Left hindlimb (tissue), 1 donor: ENCODE measurements at places on chromosomes 7 and 10.

DNA sequence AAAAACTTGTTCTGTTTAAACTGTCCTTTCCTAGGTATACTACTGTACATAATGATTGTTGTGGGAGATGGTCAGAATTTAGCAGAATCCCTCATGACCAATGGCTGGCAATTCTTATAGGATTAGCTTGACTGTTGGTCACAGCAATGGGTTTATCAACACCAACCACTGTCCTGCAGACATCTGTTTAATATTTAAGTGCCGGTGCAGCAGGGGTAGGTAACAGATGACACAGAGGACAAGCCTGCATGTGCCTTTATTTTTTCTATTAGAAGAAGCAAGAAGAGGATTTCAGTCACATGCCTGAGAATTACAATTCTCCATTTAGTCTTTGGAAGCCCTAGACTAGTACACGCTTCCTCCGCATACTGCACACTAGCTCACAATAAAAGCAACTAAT, 48.4 kb downstream of the CCDC6 start:
- DNase-seq: no peak

DNA sequence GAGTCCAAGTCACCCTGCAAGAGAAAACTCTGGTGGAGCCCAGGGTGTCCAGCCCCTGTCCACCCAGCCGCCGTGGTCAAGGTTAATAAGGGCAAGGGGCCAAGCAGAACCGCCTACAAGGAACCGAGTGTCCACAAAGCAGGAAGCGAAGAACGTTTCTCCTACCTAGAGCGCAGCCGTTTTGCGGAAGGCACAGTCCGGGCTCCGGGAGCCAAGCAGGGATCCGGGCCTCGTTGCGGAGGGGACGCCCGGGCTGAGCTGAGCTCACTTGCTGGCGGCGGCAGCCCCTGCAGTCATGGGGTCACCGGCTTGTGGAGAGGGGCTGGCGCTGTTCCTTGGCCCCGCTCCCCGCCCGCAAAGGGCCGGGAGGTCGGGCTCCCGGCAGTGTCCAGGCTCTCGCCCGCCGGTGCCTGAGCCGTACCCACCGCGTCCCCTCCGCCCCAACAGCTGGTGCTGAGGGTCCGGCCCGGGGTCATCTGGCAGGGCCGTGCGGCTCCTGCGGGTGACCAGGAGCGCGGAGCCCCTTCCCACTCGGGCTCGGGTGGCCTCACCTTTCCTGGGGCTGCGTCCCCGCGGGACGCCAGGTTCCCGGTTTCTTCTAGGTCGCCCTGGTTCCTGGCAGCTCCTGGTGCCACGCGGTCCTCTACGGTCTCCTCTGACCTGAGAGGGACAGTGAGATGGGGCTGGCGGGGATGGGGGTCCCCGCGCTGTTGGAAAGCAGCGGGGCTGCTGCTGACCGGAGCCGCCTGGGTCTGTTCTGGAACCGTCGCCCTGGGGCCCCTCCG, 14.0 kb upstream of the ZNF273 start:
- DNase-seq: no peak

- no peak for DNase-seq
Measured at GRCh38 chr7:6212008-6212407, 60.4 kb downstream of the CYTH3 start.

DNA sequence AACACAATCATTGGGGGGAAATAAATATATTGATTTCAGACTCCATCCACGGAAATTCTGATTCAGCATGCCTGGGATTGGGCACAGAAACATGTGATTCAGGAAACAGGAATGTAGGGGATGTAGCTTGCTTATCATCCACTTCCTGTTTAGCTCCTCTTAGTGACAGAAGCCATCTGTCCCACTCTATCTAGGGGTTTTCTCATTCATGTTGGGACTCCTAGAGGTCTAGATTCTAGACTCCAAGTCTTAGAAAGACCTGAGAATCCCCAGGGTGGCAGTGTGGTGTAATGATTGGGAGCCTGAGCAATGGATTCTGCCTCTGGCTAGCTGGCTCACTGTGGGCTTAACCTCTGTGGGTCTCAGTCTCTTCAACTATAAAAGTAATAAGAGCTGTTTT, 67.9 kb downstream of the CDK1 start:
- DNase-seq: no peak

GRCh38 chr10:6654571-6654970, 74.5 kb upstream of the PRKCQ start:
- no peak for DNase-seq

- no peak for DNase-seq
Measured at GRCh38 chr10:110576220-110576619, 8.7 kb downstream of the SMC3 start.

- DNase-seq: no peak
Measured at GRCh38 chr7:19121977-19122588, 4.6 kb upstream of the TWIST1 start.

DNA sequence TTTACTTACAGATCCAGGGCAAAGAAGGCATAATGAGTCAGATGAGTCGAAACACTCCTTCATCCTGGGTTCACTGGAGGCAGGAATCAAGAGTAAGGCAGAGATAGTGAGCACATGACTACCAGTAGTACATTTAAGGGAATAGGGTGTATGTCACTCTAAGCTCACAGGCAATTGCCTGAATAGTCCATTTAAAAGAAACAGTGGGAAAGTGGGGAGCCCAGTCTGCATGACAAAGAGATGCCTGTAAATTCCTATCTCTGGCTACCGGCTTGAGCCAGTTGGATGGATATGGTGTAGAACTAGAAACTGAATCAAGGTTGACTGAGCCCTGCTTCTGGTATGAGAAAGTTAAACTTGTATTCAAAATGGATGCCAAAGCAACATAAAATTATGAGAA, 861.5 kb upstream of the ZWINT start:
- no peak for DNase-seq

DNA sequence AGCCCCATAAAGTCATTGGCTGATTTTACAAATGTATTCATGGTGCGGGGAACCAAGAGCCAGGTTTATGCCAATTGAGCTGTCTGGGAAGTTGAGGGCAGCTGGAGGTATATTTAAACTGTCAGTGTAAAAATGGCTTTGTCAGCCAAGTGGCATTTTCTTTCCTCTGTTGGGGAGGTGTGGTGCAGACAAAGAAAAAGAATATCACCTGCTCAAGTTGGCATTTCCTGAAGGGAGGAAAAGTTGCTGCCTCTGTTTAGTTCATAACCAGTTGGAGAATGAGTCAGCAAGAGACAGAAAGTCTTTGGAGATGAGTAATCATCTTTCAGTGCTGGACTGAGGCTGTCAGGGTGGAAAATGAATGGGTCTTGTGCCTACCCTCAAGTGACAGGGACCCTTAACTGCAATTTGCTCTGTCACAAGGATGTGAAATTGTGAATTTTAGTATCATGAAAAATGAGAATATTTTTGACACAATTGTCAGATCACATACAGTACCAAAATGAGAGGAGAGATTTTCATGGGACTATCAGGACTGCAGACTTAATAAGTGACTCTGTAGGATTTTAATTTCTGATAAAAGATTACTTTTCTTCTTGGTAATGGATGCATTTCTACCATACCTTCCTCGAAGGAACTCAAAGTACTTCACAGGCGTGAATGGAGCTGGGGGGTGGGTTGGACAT, 137.3 kb downstream of the ANLN start:
- no peak for DNase-seq

GRCh38 chr10:100186253-100187212, 704 bp upstream of the ERLIN1 start:
- no peak for DNase-seq

DNA sequence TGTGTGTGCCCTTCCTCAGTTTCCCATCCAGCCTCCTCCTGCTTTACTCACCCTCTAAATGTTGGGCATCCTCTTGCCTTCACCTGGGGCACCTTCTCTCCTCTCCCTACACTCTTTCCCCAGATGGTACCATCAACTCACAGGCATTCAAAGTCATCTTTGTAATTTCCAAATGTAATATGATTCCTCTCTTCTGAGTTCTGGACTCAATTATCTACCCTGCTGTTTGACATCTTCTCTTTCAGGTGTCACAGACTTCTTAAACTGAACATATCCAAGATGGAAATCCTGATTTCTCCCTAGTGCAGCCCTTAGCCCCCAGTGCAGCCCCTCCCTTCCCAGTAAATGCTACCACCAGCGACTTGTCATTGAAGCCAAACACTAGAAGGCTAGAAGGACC, 422.8 kb downstream of the KCNMA1 start:
- no peak for DNase-seq

DNA sequence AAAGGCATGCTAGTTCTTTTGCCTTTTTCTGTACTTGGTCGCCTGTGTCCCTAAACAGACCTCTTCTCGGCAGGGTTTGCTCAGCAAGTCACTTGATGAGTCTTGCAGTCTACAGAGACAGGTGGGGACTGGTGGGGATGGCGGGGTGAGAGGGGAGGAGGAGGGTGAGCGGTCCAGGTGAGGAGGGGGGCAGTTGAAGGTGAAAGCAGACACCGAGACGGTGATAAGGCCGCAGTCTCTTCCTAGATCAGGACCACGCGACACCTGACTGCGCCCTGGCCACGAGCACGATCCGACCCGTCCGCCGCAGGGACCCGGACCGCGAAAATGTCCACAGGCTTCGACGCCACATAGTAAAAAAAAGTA, 566 bp downstream of the ASNS start:
- DNase-seq: no peak

- no peak for DNase-seq
Measured at GRCh38 chr10:91220954-91221675, 652 bp downstream of the PCGF5 start.

- no peak for DNase-seq
Measured at GRCh38 chr7:131648491-131648890, 92.1 kb upstream of the PODXL start.

- DNase-seq: no peak
Measured at GRCh38 chr7:143130541-143130940, 1.3 kb upstream of the PIP start.

GRCh38 chr10:55263327-55263726, 462.3 kb upstream of the PCDH15 start:
- no peak for DNase-seq

GRCh38 chr7:43625980-43626379, 43.1 kb downstream of the STK17A start:
- no peak for DNase-seq

DNA sequence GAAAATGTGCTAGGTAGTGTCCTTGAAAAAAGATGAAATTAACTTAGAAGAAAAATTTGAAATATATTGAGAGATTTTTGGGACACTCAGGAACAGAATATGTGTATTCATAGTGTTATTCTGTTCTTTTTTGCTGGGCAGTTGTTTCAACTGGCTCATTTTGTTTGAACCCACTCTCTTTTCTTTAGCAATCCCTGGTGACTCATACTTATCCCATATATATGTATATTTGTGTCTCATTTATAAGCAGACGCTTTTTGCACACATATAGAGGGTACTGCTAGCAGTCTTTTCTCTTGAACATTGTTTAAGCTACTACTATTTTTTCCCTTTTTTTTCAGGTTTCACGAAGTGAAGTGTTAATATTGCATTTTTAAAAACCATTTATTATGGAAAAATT, 1.9 kb downstream of the EXOC6 start:
- DNase-seq: no peak

GRCh38 chr10:124279298-124279697, 139.4 kb downstream of the OAT start:
- no peak for DNase-seq

DNA sequence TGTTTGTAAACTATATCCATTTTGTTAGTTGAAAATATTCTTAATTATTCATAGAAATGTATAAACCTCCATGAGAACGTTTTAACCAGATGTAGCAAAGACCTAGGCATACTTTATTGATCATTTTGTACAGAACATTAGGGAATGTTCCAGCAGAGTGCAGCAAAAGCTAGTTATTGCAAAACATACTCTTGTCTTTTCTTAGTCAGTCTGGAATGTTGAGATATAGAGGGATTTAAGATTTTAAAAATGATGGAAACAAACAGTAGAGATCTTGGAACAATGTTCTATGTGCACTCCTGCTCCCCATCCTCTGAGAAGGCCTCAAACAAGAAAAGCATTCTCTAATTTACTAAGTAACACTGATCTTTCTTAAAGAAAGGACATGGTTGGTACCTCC, 292.1 kb downstream of the BBS9 start:
- DNase-seq: no peak

DNA sequence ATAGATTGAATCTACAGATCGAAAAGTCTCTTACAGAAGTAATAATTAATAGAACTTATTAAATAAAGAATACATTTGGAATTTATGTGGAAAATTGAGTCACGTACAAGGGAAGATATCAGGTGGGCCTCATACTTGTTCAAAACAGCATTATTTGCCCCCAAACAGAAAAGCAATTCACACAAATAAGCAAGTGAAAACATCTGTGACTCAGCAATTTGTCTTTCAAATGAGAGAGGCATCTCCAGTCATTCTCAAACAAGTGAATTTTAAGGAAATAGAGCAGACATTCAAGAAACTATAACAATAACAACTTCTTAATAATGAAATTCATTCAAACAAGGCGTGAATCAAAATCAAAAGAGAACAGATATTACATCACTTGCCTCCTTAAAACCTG, 50.1 kb downstream of the SEMA3A start:
- no peak for DNase-seq

DNA sequence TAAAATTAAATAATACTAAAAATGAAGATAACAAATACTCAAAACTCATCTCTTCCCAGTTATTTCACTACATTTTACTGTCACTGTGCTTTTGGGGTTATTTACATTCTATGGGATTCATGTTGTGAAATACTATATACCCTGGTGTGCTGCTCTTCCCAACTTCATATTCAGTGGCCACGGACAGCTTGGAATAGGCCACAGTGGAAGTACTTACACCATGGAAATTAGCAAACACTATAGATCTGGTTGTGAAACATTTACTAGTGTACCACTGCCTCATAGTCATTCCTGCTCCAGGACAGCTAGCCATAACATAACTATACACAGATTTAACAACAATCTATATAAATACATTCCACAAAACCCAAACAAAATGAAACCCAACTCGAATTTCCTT, 21.2 kb upstream of the KDM7A start:
- DNase-seq: no peak

- DNase-seq: no peak
Measured at GRCh38 chr7:44313016-44313415, 12.4 kb downstream of the CAMK2B start.

DNA sequence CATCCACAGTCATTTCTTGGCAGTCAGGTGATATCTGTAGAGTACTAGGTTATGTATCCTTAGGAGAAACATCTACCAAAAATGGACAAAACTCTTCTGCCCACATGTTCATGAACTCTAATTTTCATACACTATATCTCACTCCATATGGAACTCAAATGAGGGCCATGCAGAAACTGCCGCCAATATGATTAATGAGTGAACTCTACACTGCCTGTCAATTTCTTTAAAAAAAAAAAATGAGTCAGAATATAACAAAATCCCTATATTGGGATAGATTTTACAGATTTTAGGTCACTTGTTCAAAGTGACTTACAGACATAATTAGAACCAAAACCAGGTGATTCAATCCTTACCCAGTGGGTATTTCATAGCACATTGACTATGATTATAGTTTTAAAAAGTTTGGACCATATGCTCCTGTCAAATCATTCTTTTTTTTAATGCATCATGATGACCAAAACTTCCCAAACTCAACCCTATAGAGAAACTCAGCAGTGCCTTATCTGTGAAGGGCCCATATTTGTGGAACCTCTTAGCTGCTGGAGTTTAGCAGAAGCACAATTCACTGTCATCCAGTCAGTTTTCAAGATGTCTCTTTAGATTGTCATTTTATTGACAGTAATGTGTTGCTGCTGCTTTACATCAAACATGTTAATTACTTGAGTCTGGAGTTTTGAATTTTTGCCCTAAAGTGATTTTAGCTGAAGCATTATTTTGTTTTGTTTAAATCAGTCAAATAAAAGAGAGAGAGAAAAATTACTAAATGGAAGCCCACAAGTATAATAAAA, 11.1 kb downstream of the LRRN3 start:
- DNase-seq: no peak

GRCh38 chr7:16098058-16098457, 323.3 kb downstream of the CRPPA start:
- no peak for DNase-seq

GRCh38 chr7:20601121-20601520, 14.3 kb upstream of the ABCB5 start:
- DNase-seq: no peak
